ENCODE measurements at places on chromosomes 6 and 20.

DNA sequence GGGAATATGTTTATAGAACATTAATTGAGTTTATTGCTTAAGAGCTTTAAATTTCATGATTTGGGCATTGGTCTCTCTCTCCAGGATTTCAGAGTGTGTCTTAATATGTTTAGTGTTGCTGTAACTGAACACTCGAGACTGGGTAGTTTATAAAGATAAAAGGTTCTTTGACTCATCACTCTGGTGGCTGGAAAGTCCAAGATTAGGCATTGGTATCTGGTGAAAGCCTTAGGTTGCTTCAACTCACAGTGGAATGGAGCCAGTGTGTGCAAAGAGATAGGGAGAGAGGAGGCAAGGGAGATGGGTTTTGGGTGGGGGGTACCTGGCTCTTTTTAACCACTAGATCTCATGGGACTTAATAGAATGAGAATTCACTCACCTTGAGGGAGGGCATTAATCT is 35.6 kb upstream of the DTNBP1 start:
- no peak for DNase-seq

- DNase-seq = no peak
Observed at GRCh38 chr6:43687079-43687436, 533 bp downstream of the MRPS18A start.

DNA sequence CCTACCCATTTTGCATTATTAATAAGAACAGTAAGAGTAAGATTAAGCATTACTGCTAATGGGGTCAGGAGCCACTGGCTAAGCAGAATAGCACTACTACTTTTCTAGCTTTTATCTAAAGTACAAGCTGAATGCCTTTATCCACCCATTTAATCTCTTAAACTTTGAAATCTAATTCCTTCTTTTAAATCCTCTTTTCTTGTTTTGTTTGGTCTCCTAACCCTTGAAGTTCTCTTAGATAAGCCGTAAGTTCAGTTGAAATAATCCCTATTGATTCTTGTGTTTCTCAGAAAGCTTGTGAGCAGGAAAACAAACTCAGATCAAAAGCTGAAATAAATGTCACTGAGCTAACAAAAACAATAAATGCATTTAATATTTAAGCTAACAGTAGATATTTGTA is 380.2 kb downstream of the TBC1D32 start:
- DNase-seq = no peak

DNA sequence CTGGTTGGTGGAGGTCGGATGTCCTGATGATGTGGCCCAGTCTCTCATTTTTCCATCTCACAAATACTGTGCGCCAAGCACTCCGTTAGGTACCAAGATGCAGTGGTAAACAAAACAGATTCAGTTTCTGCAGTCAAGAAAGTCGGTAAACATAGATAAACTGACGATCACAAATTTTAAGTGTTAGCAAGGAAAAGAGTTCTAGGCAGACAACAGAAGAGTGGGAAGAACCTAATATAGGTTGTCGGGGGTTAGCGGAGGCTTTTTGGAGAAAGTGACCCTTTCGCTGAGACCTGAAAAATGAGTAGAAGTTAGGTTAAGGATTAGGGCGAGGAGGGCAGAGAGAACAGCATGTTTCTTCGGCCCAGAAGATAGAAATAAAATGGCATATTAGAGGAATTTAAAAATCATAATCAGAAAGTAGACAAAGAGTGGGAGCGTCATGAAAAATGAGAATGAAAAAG is 514 bp downstream of the ORC3 start:
- DNase-seq = no peak
